Vagina (tissue), 2 donors: ENCODE measurements at places on chromosomes 5 and 9. TPM values are rescaled to one million over a fixed set of nuclear protein-coding genes. Genes with fewer than 3 reads are reported as not detected.

The TRIO gene
- 142 TPM for total RNA-seq

The HIGD2A gene
- 124 TPM for total RNA-seq

The SLIT3 gene
- 52.8 TPM for total RNA-seq

The FOXD4L4 gene
- not detected for total RNA-seq

The PHF24 gene
- 0.25 TPM for total RNA-seq

The FAT2 gene
- 74.9 TPM for total RNA-seq

The IGFBPL1 gene
- total RNA-seq, result not detected

The ANXA2R gene
- 10.6 TPM for total RNA-seq

The F2RL1 gene
- 6.6 TPM for total RNA-seq

The KIF4B gene
- total RNA-seq, result not detected

The ZFYVE16 gene
- total RNA-seq, result 28.2 TPM

The SH3RF2 gene
- 48.4 TPM for total RNA-seq

The CATSPER3 gene
- not detected for total RNA-seq

The LCN6 gene
- total RNA-seq, result 17.9 TPM

The GNA14 gene
- total RNA-seq, result 11.0 TPM

The NR2F1 gene
- total RNA-seq, result 97.2 TPM

The ZNF622 gene
- total RNA-seq, result 19.4 TPM

The SV2C gene
- 3.4 TPM for total RNA-seq

The SLCO6A1 gene
- total RNA-seq, result not detected

The GEMIN5 gene
- 12.8 TPM for total RNA-seq

The EXOSC3 gene
- total RNA-seq, result 77.8 TPM
